ENCODE measurements at places on chromosomes 7 and 10.

GRCh38 chr7:2209146-2209960 lies 23.4 kb downstream of the MAD1L1 start:
- DNase-seq, result peak; percentile 35

GRCh38 chr10:124649214-124649613 lies 95.0 kb downstream of the FAM53B start:
- DNase-seq, result no peak

DNA sequence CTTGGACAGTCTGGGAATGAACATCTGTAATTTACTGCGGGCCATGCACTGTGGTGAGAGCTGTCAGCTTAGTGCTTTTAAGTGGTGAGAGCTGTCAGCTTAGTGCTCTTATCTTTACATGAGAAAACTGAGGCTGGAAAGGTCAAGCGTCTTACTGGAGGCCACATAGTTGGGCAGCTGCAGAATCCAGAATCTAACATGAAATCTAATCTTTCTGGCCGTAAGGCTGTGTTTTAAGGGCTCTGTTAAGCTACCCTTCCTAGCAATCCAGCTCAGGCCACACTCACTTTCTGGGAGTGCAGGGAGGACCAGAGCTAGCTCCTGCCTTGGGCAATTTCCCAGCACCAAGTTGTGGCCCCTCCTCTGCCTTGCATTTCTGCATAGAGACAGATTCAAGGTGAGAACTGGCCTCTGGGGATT lies 70.2 kb downstream of the SORCS3 start:
- DNase-seq, result no peak

DNA sequence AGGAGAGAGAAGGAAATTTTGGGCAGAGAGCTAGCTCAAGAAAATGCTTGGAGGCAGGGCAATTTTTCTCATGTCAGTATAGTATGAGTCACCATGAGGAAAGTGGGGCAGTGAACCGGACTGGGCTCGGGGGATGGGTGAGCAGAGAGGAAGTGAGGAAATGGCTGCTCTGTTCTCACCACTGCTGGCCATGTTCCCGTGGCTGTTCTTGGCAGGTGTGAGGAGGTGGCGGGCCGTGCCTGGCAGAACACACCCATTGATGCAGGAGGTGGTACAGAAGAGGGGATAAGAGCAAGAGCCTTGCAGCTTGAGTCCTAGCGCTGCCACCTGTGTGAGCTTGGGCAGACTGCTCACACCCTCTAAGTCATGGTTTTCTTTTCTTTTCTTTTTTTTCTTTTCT lies 304.4 kb upstream of the LYZL1 start:
- DNase-seq, result no peak

DNA sequence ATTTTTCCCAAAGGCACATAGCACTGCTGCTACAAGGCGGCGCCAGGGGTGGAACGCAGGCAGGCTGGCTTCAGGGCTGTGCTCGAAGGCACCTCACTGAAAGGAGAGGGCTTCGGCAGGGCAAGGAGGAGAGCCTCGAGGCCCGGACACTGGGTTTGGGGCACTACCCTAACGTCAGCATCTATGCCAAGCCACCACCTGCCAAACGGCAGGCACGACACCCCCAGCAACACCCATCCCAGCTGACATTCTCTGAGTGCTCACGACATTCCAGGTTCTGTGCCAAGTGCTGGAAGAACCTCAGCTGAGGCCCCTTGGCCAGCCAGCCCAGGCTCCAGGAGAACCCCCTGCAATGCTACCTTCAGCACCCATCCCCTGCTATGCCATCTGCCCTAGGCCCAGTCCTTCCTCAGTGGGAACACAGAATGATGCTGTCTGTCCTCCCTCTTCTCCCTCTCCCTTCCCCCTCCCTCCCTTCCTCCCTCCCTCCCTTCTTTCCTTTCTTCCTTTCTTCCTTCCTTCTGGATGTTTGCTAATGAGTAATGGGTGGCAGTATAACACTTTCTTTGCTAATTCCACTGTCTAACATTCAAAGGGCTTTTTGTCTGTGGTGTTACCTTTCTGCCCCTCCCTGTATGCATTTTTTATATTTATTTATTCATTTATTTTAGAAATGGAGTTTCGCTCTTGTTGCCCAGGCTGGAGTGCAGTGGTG lies 24.3 kb downstream of the ZCCHC24 start:
- no peak for DNase-seq

GRCh38 chr10:74039561-74040145 lies 41.7 kb downstream of the VCL start:
- DNase-seq, result no peak
